Stimulated activated CD8-positive, alpha-beta memory T cell treated with anti-CD3 and anti-CD28 coated beads, Interleukin-15, amount 100 ng/mL, for 24 hours (primary cell): ENCODE measurements at places on chromosomes 7 and 10.

- no peak for DNase-seq
Observed at GRCh38 chr10:63965846-63966245, 444.6 kb downstream of the REEP3 start.

DNA sequence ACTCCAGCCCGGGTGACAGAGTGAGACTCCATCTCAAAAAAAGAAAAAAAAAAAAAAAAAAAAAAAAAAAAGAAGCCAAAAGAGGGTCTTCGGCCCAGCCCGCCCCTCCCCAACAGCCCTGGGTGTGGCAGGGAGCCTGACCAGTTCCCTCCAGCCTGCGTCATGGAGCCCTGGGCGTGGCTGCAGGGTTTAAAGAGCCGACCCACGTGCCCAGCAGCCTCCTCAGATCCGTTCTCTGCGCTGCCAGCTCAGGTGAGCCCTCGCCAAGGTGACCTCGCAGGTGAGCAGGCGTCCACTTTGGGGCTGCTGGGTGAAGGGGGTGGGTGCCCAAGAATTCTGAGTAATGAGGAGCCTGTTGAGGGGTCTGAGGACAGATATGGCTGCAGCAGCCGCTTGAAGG, at the start of gene FXYD4:
Gene FXYD4, plus strand, starts transcription at position 219 of the 400 bp plus-strand sequence. CDS start 2,111 bp downstream, outside the sequence.
- DNase-seq: no peak

GRCh38 chr7:157310676-157311185, 26.1 kb upstream of the DNAJB6 start:
- DNase-seq: no peak

- DNase-seq: no peak
Observed at GRCh38 chr10:35907548-35907947, 265.5 kb upstream of the FZD8 start.

GRCh38 chr7:149831741-149832219, 6.4 kb upstream of the ZNF862 start:
- DNase-seq: no peak

- DNase-seq: no peak
Observed at GRCh38 chr7:155524018-155524556, 22.3 kb downstream of the CNPY1 start.

GRCh38 chr7:42972699-42973500, 40.7 kb downstream of the MRPL32 start:
- DNase-seq: no peak

DNA sequence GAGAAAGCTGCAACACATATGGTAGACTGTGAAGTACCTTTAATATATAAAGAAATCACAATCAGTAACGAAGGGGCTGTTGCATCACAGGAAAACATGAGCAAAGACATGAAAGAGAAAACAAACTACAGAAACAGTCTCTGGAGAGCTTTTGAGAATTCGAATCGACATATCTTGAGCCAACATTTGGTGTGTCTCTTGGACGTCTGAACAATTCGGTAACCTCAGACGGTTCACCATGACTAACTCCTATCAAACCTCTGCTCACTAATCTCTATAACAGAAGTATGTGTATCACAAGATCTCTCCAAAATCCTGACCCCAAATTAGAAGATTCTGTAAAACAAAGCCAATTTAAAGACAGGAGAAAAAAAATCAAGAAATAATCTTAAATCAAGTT, 262.0 kb upstream of the YAE1 start:
- DNase-seq: no peak

- DNase-seq: no peak
Observed at GRCh38 chr7:47474937-47475879, 106.7 kb downstream of the TNS3 start.
